Globus pallidus (tissue), 1 donor: ENCODE measurements at places on chromosomes 6 and 20.

GRCh38 chr6:106692112-106692818, 62.9 kb downstream of the QRSL1 start:
- DNase-seq: peak; percentile 47

- DNase-seq: no peak
Measured at GRCh38 chr6:85660181-85660611, 17.5 kb upstream of the SYNCRIP start.

DNA sequence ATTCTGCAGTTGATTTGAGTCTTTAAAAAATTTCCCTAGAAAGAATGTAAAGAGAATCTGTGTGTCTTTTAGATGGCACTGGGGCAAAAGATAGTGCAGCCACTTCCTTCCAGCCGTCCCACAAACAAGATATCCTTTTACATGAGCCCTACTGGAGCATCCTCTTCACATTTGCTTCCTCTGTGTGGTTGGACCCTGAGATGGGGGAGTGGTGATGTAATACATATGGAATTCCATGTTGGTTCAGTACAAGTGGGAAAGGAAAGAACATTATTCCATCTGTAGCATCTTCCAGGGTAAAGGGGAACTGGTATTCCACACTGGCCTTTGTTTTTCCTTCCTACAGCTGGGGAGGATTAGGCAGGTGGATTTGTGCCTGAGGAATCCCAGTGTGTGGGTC, 78.9 kb upstream of the ISM1 start:
- DNase-seq: no peak

- DNase-seq: no peak
Measured at GRCh38 chr20:22529150-22530019, 55.0 kb downstream of the FOXA2 start.

DNA sequence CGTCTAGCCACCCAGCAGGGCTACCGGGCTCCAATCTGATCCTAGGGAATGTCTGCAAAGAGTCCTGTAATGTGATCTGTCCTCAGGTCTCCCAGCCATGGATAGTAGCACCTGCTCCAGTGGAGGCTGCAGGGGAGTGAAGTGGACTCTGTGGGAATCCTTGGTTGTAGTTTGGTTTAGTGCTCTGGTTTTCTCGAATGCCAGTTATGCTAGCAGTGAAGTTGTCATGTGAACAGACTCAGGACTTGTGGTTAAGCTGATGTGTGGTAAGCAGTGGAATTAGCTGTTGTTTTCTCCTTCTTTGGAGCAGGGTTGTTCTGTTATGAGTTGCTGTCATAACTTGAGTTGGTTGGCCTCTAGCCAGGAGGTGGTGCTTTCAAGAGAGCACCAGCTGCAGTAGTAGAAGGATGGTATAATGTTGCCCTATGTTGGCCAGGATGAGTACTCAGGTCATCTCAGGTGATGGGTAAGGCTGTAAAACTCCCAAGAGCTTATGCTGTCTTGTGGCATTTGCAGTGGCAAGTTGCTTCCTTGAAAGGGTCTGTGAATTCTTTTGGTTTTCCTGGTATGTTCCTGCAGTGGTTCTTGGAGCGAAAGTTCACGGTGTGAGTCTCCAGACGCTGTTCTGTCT, 390.2 kb downstream of the UTRN start:
- no peak for DNase-seq

DNA sequence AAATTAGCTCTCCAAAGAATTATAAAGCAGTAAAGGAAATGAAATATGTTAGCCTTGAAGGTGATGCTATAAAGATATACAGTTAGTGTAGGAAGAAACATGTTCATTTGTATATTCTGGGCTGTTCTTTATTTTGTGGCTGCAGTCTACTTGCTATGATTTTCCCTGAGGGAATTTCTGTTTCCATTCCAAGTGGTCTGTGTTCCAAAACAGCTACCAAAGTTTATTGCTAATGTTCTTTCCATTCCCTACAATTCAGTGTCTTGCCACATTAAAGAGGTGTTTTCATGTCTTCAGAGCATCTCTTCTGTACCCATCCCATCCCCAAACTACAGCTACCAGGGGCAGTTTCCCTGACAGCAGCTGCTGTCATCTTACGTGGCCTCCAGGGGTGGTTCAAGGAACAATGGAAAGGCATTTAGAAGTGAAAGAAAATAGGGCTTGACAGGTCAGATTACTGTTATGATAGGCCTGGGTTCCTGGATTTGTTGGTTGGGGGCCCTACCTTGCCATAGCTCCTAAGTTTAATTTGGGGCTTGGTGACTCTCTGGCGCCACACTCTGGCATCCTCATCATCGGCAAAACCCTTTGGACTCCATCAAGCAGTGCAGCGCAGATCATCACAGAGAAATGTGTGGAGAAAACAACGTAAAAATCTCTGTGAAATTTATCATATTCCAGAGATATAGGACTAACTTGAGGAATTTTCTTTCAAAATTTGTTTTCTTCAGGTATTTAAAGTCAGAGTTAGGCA, 33.8 kb upstream of the AIG1 start:
- peak; percentile 40 for DNase-seq

DNA sequence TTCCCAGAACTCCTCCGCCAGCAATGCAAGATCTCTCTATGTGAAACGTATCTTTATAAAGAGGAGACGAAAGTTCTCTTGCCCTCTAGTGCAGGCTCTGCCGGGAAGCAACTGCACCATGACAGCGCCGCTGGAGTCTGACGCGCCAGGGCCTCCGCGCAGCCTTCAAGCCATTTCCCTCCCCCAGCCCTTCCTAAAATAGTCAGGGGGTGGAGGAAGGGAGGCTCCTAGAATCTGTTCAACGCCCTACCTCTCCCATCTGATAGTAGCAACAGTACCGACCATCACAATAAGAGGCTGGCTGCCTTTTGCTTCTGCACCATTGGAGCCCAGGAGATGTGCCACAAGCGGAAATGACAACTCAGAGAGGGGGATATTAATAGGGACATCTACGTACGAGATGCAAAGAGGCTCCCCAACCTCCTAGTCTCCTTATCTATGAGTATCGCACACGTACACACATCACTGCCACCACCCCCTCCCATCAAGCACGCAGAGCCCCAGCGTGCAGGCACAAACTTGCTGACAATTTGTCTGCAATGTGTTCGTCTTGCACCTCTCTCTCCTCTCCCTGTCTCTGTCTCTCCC, 1.0 kb downstream of the SYNE1 start:
- DNase-seq: peak; percentile 27

GRCh38 chr6:293193-294174, 1.2 kb downstream of the DUSP22 start:
- peak; percentile 81 for DNase-seq

DNA sequence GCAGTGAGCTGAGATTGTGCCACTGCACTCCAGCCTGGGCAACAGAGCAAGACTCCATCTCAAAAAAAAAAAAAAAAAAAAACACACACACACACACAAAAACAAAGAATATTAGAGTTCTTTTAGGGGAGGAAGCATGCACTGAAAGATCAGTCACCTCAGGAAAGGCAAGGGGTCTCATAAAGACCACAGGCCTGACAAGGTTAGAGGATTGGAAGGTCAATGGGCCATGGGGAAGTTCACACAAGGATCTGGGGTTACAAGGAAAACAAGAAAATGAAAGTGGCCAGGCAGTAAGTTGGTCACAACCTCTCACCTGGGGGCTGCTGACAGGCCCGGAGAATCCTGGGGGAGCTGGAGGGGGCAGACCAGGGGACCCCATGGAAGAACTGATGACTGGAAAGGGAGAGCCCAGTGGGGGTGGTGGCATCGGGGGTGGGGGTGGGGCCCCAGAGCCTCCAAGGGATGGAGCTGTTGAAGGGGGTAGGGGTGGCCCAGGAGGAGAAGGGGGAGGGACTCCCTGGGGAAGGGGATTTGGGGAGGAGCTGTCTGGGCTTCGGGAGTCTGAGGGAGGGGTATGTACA, 1.5 kb downstream of the RXRB start:
- DNase-seq: no peak
